Naive thymus-derived CD4-positive, alpha-beta T cell (primary cell): ENCODE measurements at places on chromosomes 1 and 21. TPM values are rescaled to one million over a fixed set of nuclear protein-coding genes. Genes with fewer than 3 reads are reported as not detected.

GRCh38 chr1:209645574-209646452, 6.4 kb downstream of the LAMB3 start:
- DNase-seq, result no peak

DNA sequence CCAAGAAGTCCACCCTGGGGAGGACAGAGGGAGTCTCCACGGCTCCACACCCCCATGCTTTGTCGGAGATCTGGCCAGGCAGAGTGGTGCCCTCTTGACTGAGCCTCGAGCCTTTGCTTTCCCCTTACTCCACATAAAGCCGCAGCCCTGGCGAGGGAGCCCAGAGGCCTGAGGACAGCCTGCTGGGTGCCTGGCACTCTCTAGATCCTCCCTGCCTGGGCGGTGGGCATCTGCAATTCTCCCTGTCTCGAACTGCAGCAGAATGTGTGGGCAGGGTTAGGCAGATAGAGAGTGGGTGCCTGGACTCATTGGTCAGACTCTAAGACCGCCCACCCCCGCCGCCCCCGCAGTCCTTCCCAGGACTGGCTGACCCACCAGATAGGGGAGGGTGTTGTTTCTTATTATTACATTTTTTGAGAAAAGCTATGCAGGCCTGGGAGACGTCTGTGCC, 13.9 kb downstream of the EPHX1 start:
- no peak for DNase-seq

GRCh38 chr1:197976368-197976767, 59.2 kb downstream of the LHX9 start:
- DNase-seq, result no peak

- no peak for DNase-seq
Measured at GRCh38 chr1:159594625-159595405, 7.2 kb downstream of the APCS start.

- DNase-seq, result no peak
Measured at GRCh38 chr21:37683396-37684114, 232.7 kb downstream of the KCNJ6 start.

- DNase-seq, result no peak
Measured at GRCh38 chr1:22976461-22977243, 4.0 kb upstream of the LACTBL1 start.

- no peak for DNase-seq
Measured at GRCh38 chr1:181743878-181744312, 260.6 kb downstream of the CACNA1E start.

KRTAP21-2 gene
- total RNA-seq, result not detected in 2 replicates

OLFML2B gene
- not detected for total RNA-seq

FABP3 gene
- total RNA-seq, result not detected

LAMTOR2 gene
- total RNA-seq, result 27.9 TPM

- no peak for DNase-seq
Measured at GRCh38 chr1:31580513-31580870, 4.2 kb downstream of the TINAGL1 start.

PTGER3 gene
- total RNA-seq, result 3.7 TPM

TMCC2 gene
- 1.8 TPM for total RNA-seq

DNA sequence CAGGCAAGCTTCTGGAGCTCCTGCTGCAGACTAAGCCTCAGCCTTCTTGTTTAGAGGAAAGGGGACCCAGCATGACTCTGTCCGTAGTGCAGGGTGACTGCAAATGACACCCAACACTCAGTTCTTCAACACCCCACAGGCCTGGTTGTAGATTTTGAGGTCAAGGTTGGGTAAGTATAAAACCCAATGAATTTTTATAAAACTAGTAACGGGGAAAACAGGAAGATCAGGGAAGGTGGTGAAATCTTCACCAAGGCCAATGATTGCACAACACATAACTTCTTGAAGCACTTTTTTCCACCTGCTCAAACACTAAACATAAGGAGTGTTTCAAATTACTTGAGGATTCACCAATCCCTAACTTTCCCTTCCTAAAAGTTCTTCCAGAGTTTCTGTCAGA, 89.4 kb upstream of the JAK1 start:
- no peak for DNase-seq

SLC26A9 gene
- not detected in 2 replicates for total RNA-seq

- no peak for DNase-seq
Measured at GRCh38 chr1:200973937-200974657, 49.4 kb downstream of the KIF21B start.

ROR1 gene
- total RNA-seq, result 0.07 TPM in 1 of 2 replicates, not detected in the other

ZNF593OS gene
- total RNA-seq, result not detected

DNA sequence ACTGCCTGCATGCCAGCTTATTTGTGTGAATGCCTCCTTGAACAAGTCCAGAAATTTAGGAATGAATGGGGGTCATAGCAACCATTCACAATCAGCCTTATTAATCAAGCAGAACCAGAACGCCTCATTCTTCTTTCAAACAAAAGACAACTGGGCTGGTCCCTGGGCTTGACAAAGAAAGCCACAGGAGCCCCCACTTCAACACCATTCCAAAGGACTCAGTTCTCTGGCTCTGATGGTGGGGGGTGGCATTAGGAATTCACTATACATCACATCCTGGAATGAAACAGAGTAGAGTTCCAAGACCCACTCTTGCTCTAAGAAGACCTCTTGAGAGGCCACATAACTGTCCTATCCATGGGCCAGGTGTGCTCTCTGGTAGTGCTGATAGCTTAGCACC, 186.6 kb upstream of the ST6GALNAC5 start:
- no peak for DNase-seq
